ENCODE measurements at places on chromosomes 3 and 15.

DNA sequence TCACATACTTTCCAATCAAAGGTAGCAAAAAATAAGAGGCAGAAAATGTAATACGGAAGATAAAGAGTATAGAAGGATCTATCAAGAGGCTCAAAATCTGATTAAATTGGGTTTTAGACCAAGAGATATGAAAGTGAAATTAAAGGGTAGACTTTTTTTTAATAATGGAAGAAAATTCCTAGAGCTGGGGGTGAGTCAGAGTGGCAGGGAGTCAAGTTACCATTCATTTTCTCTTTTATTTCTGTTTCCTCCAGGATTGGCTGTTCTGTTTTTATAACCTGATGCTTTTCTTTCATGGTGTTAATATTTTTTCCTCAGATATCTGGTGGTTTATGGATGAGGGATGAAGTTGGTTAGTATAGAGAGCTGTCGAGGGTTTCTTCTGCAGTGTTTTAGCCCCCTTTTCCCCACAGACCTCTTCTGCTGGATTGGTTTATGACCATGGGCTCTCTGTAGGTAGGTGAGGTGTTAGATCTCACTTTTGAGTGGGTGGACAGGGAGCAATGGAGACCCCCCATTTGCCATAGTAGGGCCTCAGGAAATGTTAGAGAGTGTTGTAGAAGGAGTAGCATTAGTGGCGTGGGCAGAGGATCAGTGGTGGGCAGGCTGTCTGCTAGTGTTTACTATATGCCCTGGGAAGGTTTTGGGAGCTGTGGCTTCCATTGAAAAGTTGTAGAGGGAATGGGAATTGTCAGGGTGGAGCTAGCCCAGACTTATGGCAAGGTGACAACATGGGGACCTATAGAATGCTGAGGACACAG is 201.6 kb upstream of the GOLGA6L4 start:
- no peak for DNase-seq

DNA sequence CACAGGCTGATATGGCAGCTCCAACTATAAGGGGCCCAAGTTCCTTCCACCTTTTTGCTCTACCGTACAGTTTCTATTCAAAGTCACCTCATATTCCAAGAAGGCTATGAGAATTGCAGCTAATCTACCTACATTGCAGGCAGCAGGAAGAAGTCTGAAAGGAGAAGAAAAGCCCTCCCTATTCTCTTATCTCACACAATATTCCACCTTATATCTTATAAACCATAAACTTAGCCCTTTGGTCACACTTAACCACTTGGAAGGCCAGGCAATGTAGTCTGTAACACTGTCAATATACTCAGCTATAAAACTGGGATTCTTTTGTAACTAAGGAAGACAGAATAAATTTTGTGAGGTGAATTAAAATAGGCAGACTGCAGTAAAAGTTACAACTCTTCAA is 54.9 kb downstream of the TBC1D5 start:
- DNase-seq, result no peak

GRCh38 chr15:40397688-40398412 is 7.7 kb upstream of the IVD start:
- DNase-seq, result no peak

- no peak for DNase-seq
These were observed 7.1 kb upstream of the SLC6A11 start for GRCh38 chr3:10808974-10809373.

DNA sequence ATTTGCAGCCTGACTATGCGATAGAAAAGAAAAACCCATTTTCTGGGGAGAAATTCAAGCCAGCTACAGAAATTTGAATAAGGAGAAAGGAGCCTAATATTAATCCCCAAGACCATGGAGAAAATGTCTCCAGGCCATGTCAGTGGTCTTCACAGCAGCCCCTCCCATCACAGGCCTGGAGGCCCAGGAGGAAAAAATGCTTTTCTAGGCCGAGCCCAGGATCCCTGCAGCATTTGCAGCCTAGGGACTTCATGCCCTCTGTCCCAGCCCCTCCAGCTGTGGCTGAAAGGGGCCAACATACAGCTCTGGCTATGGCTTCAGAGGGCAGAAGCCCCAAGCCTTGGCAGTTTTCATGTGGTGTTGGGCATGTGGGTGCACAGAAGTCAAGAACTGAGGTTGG is 26.3 kb downstream of the ARRDC4 start:
- DNase-seq, result no peak
